ENCODE measurements at places on chromosomes 3 and 15.
A peak's percentile ranks its signal among the peaks of the same experiment; 100 is the strongest.

DNA sequence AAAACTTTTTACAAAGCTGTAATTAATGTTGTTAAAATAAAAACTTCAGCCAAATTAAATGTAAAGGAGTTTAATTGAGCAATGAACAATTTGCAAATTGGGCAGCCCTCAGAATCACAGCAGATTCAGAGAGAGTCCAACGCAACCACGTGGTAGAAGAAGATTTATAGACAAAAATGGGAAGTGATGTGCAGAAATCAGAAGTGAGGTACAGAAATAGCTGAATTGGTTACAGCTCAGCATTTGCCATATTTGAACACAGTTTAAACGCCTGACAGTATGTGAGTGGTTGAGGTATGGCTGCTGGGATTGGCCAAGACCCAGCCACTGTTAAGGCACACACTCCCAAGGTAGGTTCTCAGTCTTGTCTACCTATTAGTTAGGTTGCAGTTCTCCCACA, 14.4 kb upstream of the PLA2G4D start:
- DNase-seq = no peak
- H3K4me3 ChIP-seq = no peak overlapping the region
- no peak overlapping the region for H3K27ac ChIP-seq
- H3K4me1 ChIP-seq = peaks cover 24% of the 10 kb centered on the region
- peaks cover 33% of the 10 kb centered on the region for H3K27me3 ChIP-seq
- H3K36me3 ChIP-seq = no peaks in the 10 kb centered on the region

DNA sequence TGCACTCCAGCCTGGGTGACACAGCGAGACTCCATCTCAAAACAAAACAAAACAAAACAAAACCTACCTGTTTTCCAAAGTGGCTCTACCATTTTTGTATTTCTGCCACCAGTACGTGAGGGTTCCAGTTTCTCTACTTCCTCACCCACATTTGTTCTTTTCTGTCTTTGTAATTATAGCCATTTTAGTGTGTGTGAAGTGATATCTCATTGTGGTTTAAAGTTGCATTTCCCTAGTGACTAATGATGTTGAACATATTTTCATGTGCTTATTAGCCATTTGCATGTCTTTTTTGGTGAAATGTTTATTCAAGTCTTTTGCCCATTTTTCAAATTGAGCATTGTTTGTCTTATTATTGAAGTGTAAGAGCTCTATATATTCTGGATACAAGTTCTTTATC, 50.7 kb downstream of the TRA2B start:
- no peak for DNase-seq
- H3K27me3 ChIP-seq = peaks cover 4% of the 10 kb centered on the region
- no peak overlapping the region for H3K4me3 ChIP-seq

DNA sequence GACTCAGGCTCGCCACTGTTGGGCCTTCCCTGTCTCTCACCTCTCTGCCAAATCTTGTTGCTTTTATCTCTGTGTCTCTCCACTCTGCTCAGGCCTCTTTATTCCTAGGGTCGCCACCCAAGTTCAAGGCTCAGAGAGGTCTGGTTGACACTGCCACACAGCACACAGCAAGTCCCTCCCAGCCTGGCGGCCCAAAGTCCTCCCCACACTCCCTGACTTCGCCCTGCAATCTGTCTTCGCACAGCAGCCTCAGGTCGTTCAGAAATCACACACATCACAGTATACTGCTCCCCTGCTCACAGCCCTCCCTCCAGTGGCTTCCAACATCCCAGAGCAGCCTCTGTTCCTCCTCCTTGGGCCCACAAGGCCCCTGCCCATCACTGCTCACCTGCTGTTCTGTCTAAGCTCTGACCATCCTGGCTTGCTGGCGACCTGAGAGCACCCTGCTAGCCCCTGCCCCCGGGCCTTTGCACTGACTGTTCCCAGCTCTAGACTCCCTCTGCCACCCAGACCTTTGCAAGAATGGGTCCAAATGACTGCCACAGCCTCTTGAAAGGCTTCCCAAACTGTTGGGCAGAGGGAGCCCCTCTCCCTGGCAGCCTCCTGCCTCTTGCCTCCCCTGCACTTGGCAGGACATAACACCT, 48.4 kb downstream of the MGLL start:
- no peak overlapping the region for H3K27ac ChIP-seq
- H3K36me3 ChIP-seq = peaks cover 2% of the 10 kb centered on the region
- no peak for DNase-seq

GRCh38 chr3:154235330-154235729, 89.0 kb downstream of the DHX36 start:
- H3K4me1 ChIP-seq = no peaks in the 10 kb centered on the region
- peaks cover 6% of the 10 kb centered on the region for H3K27me3 ChIP-seq
- no peak for DNase-seq
- H3K4me3 ChIP-seq = no peak overlapping the region
- no peak overlapping the region for H3K27ac ChIP-seq

GRCh38 chr15:74776821-74777768, 4.8 kb upstream of the CSK start:
- peaks cover 76% of the 10 kb centered on the region for H3K4me1 ChIP-seq
- H3K36me3 ChIP-seq = peaks cover 6% of the 10 kb centered on the region
- H3K27ac ChIP-seq = peak overlapping the region; percentile 94
- peak overlapping the region; percentile 77 for H3K4me3 ChIP-seq

DNA sequence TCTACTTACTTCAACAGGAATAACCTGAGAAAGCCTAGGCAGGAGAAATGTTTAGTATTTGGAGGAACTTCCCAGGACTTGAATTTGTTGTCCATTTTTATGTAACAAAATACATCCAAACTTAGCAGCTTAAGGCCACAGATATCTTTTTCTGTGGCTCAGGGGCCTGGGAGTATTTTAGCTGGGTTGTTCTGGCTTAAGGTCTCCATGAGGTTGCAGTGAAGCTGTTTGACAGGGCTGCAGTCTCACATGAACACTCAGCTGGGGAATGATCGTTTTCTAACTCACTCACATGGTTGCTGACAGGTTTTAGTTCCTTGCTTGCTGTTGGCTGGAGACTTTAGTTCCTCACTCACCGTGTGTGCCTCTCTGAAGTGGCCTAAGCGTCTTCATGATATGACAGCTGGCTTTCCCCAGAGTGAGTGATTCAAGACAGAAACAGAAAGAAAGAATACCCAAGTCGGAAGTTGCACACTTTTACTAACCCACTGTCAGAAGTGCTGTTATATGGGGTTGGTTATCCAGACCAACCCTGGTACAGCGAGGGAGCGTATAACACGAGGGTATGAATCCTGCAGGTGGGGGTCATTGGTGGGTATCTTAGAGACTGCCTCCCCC, 229.7 kb upstream of the TBL1XR1 start:
- H3K27me3 ChIP-seq = no peaks in the 10 kb centered on the region
- peak overlapping the region; percentile 21 for H3K4me3 ChIP-seq
- no peaks in the 10 kb centered on the region for H3K36me3 ChIP-seq
- H3K27ac ChIP-seq = peak overlapping the region; percentile 68

- no peaks in the 10 kb centered on the region for H3K36me3 ChIP-seq
- H3K27me3 ChIP-seq = no peaks in the 10 kb centered on the region
- H3K4me1 ChIP-seq = no peaks in the 10 kb centered on the region
- no peak for DNase-seq
These were observed 144.1 kb upstream of the ALCAM start for GRCh38 chr3:105222568-105223093.

GRCh38 chr15:46672041-46672440, 1037.2 kb downstream of the SQOR start:
- no peak overlapping the region for H3K4me3 ChIP-seq
- no peaks in the 10 kb centered on the region for H3K36me3 ChIP-seq
- no peaks in the 10 kb centered on the region for H3K4me1 ChIP-seq

DNA sequence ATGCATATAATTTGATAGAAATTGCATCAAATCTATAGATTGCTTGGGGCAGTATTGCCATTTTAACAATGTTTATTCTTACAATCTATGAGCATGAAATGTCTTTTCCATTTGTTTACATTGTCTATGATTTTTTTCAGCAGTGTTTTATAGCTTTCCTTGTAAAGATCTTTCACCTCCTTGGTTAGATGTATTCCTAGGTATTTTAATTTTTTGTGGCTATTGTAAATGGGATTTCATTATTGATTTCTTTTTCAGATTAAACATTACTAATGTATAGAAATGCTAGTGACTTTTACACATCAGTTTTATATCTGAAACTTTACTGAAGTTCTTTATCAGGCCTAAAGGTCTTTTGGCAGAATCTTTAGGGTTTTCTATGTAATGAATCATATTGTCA, 237.6 kb upstream of the STAC start:
- no peaks in the 10 kb centered on the region for H3K4me1 ChIP-seq
- H3K27me3 ChIP-seq = no peaks in the 10 kb centered on the region
- no peak overlapping the region for H3K4me3 ChIP-seq
- H3K27ac ChIP-seq = no peak overlapping the region

DNA sequence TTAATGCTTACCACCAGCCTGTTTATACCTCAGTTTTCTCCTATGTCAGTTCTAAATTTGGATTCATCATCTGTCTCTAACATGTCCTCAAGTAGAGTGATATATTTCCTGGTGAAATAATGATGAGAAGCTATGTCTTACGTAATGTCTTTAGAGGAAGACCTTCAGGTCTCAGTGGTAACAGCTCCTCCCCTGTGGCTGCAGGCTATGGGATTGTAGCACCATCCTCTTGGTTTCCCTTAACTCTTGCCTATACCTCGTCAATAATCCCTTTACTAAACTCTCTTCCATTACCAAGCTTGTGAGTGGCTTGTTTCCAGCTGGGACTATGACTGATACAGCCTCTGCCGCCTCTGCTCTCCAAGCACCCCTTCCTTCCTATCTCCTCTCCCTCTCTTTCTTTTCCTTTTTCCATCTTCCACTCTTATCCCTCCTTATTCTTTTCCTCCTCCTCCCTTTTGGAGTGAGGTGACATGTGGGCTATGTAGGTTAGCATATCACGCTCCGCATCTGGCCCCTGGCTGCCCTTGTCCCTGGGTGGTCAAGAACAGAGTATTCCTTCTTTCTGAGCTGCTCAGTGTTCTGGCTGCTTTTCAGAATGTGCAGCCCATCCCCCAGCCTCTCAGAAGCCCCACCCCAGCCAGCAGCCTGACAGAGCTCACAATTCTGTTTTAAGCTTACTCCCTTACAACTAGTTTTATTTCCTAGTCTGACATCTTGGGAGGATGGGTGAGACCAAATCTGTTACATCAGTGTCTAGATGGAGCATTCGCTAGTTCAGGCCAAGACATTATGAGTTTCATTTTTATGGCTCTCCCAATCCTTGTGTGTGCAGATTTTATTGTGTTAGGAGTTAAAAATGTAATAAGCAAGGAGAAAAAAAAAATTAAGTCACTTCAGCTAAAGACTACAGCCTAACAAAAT, 75.0 kb upstream of the RNU6-1 start:
- no peak overlapping the region for H3K4me3 ChIP-seq
- peaks cover 7% of the 10 kb centered on the region for H3K27me3 ChIP-seq
- no peak for DNase-seq
- no peaks in the 10 kb centered on the region for H3K4me1 ChIP-seq
- peaks cover 2% of the 10 kb centered on the region for H3K36me3 ChIP-seq

DNA sequence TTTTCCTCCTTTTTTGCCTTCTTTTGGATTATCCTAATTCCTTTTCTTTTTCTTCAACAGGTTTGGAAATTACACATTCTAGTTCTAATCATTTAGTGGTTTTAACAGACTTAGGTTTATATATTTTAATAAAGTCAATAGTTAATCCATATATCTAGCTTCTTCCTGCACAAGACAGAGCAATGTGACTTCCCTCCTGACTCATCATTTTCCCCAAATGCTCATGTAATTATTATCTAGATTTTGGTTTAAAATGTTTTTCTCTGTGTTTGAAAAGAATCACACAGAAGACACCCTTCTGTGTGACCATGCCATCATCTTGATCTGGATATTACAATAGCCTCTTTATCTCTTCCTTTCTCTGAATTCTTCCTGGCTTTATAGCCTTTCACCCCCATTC, 28.6 kb upstream of the SSR3 start:
- H3K4me3 ChIP-seq = no peak overlapping the region
- peaks cover 9% of the 10 kb centered on the region for H3K4me1 ChIP-seq
- DNase-seq = no peak

- peaks cover 6% of the 10 kb centered on the region for H3K27me3 ChIP-seq
- no peaks in the 10 kb centered on the region for H3K4me1 ChIP-seq
- H3K27ac ChIP-seq = no peak overlapping the region
- no peaks in the 10 kb centered on the region for H3K36me3 ChIP-seq
These were observed 466.9 kb upstream of the MDFIC2 start for GRCh38 chr3:70779296-70779695.

GRCh38 chr3:72418856-72419255, 429.4 kb downstream of the SHQ1 start:
- H3K4me1 ChIP-seq = peaks cover 10% of the 10 kb centered on the region
- H3K27me3 ChIP-seq = no peaks in the 10 kb centered on the region
- H3K36me3 ChIP-seq = peaks cover 42% of the 10 kb centered on the region
- no peak for DNase-seq

DNA sequence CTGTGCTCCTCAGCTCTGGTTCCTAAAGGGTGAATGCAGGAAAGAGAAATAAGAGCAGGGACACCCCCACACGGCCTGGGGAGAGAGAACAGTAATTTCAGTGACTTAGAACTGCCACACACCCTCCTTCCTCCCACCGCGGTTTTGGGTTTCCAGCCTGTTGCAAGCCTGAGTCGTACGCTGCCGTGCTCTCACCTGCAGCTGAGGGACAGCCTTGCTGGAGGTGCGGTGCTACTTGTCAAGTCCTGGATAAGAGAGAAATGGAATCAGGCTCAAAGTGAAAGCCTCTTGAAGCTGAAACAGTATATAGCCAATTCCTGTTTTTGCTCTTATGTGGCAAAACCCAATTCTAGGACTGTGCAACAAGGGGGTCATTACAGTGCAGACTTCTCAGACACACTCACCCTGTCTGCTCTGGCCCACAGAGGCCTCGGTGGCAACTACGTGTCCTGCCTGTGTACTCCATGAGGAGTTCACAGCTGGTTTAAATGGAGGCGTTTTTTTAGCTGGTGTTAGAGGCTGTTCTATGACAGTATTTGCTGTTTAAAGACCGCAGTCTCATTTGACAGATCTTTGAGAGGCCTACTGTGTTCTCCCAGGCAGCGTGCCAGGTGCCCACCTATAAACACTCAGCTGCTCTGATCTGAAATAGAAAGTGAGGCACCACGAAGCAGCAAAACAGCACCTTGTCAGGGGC, 42.9 kb downstream of the TBC1D2B start:
- DNase-seq = peak; percentile 90
- H3K27ac ChIP-seq = peak overlapping the region; percentile 79
- no peaks in the 10 kb centered on the region for H3K27me3 ChIP-seq

DNA sequence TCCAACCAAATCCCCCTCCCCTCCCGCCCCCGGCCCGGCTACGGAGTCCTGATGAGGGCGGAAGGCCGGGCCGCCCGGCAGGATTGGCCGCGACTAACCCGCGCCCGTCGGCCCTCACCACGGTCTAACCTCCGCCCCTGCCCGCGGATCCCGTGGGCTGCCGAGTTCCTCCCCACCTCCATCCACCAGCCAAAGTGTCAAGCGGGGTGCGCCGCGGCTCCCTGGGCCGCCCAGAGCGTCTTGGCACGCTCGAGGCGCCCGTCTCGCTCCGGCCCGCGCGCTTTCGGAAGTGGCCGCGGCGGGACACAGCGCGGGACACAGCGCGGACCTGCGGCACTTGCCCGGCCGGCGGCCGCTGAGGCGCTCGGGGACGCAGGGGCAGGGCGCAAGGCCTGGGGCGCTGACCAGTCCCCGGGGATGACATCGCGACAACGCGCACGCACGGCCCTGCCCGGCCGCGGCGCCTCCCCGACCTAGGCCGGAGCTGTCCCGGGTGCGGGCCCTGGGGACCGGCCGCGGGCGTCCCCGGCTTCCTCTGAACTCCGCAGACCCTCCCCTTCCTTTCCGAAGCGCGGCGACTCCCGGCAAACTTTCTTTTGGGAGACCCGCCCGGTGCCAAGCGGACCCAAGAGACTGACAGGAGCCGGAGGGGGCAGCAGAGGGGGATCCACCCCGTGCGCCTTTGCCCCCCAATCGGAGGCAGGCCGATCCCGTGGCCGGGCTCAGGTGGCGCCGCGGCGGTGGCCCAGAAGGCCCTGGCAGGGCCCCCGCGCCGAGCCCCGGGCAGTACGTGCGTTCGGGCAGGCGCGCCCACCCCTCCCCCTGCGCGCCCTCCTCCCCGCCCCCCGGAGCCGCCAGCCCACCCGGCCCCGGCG, 112.8 kb upstream of the ICE2 start:
- H3K4me1 ChIP-seq = peaks cover 65% of the 10 kb centered on the region
- H3K4me3 ChIP-seq = peak overlapping the region; percentile 82
- H3K27ac ChIP-seq = peak overlapping the region; percentile 84
- DNase-seq = peak; percentile 64
